ENCODE measurements at places on chromosomes 1 and 21.

- DNase-seq: no peak
Observed at GRCh38 chr1:194503209-194503608, 1316.8 kb upstream of the B3GALT2 start.

- DNase-seq: peak; percentile 46
Observed at GRCh38 chr1:95407886-95408291, 173.9 kb downstream of the RWDD3 start.

- DNase-seq: no peak
Observed at GRCh38 chr1:61782771-61783170, 40.5 kb downstream of the PATJ start.

- peak; percentile 83 for DNase-seq
Observed at GRCh38 chr1:208270651-208271141, 26.5 kb upstream of the PLXNA2 start.

DNA sequence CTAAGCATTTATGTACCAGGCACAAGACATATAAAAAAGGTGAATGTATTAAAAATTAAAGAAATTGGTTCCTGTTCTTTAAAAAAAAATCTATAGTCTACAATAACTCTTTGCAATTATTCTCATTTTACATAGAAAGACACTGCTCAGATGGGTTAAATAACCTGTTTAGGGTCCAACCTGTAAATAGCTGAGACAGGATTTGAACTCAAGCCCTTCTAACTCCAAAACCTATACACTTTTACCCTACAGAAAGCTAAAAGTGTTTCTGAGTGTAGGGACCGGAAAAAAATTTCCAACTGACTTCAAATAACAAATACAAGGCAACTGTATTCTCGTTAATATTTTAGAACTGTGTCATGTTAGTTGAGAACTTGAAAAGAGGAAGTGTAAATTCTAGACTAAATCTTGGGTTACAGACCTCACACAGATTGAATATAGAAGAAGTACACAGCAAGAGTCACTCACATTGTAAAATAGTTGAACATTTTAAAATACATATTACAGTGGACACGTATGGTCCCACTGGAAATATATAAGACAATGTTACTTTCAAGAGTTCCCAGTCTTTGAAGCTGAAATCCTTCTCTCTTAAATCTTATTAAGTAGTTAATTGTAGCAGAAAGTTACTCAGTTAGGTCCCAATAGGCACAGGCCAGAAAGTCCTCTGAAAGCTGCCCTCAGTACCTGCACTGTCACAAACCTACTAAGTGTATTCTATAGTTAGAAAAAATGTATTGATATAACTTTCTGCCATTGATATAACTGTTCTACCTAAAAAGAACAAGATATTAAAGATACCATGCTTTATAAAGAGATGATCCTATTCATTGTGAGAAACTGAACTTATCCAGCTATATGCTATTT is 7.3 kb downstream of the EDEM3 start:
- DNase-seq: no peak

DNA sequence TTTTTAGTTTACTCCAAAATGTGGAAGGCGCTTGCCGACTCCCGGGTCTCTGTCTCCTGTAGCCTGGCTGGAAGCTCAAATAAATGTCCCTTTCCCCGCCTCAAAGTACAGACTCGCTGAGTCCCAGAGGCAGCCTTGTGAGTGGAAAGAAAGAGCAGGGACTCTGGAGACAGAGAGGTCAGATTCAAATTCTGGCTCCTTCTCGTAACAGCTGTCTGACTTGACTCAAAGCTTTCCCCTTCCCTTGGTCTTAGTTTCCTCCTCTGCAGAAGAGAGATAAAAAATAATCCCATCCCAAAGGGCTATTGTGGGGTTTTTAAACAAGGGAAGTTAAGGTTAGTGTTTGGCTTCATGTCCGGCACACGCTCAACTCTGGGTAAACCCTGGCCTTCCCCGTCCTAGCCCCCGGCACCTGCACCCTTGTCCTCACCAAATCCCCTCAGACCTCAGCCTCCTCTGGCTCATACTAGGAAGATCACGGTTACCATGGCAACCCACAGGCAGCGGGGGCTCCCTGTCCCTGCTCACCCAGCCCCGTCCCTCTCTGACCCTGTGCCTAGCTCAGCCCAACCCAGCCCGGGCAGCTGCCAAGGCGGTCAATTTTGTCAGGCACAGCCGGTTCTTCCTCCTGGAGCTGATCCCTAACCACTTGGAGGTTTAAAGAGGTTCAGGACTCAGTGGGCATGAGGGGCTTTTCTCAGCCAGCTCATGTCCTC is 49.2 kb upstream of the IGSF21 start:
- DNase-seq: peak; percentile 40

DNA sequence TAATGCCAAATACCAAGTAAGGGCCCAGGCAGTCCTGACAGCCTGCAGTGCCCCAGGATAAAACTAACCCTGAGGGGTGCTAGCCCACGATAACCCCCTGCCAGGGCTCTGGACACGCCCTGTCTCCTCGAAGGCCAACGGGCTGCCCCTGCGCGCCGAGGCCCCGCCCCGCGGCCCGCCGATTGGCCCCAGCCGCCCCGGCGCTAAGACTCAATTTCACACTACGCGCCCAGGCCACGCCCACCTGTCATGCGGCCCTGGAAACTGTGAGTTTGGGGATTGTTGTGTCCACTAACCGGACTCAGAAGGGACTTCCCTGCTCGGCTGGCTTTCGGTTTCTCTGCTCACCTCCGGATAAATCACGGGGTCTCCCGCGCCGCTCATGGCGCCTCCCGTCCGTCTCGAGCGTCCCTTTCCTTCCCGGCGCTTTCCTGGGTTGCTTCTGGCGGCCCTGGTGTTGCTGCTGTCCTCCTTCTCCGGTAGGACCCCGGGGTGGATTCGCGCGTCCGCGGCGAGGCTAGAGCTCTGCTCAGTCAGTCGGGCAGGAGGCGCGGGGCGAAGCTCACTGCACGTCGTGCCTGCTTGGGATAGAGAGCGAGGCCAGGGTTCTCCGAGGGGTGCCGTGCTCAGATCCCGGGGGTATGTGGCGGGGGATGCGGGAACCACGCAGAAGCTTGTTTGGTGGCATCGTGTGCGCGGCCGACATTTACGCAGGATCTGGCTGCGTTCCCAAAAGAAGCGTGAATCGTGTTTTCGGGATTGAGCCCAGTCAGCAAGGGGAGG is at the start of gene CR1L:
CR1L (plus strand) TSS at position 282 of the 783 bp plus-strand sequence; CDS start at position 383, 101 bp downstream.
- peak; percentile 50 for DNase-seq

DNA sequence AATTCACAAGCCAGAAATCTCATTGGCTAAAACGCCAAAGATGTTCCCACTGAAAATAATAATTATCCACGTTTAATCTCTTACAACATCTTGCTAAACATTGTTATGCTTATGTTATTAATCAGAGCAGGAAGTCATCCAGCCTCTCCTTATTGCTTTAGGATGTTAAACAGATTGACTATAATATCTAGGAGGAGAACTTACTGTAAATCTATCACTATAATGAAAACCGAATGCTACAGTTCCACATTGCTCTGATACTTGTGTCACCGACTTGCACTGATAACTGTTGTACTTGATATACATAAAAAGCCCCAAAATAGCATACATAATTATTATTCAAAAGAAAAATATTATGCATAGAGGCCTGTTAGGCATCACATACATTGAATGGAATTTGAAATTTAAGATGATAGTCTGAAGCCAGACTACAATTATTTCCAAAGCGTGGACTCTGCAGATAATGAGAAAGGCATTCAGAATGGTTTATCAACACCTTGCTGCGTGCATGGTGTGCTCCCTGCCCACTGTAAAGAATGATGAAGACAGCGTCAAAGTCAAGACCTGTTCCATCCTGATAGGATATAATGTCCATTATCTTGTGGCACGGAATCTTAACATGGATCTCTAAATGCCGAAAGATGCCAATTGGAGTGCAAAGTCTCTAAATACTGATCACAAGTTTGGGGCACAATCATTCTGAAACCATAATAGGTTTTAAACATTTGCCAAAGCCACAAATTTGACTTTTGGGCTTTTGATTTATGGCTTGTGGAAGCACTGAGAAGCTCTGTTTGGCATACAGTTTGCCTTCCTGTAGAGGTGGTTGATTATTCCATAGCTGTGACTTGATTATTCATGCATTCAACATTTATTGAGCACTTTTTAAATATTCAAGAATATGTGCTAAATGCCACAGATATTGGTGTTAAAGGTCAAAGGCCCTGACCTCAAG is 71.3 kb downstream of the CRB1 start:
- DNase-seq: no peak

GRCh38 chr1:186945146-186945545 is 116.4 kb downstream of the PLA2G4A start:
- DNase-seq: no peak

DNA sequence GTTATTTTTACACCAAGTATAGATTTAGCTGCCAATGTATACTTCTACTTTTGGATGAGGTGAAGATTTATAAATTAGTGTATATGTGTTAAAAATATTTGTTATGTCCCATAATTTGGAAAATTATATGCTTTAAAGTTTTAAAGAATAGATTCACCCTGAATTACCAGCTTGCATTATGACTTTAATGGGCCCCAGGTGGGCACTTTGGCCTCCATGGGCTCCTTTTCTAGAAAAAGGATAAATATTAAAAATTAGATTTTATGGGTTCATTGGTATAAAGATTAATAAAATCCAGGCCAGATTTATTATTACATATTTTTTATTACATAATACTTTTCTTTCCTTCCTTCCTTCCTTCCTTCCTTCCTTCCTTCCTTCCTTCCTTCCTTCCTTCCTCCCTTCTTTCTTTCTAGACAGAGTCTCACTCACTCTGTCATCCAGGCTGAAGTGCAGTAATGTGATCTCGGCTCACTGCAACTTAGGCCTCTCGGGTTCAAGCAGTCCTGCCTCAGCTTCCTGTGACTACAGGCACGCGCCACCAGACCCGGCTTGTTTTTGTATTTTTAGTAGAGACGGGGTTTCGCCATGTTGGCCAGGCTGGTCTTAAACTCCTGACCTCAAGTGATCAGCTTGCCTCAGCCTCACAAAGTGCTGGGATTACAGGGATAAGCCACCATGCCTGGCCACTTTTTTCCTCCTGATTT is 21.9 kb downstream of the KMO start:
- no peak for DNase-seq

GRCh38 chr21:44932408-44933181 is 7.2 kb upstream of the SLX9 start:
- DNase-seq: peak; percentile 61
